Purkinje cell (primary cell): ENCODE measurements at places on chromosomes 7 and 10. TPM values are rescaled to one million over a fixed set of nuclear protein-coding genes. Genes with fewer than 3 reads are reported as not detected.

The IGF2BP3 gene
- not detected in 2 replicates for polyA plus RNA-seq

The AGK gene
- polyA plus RNA-seq, result 28.5 and 38.8 TPM in 2 replicates

The CLEC2L gene
- 19.5 and 55.6 TPM in 2 replicates for polyA plus RNA-seq

The ACSL5 gene
- 0.27 TPM in 1 of 2 replicates, not detected in the other for polyA plus RNA-seq

The IFT22 gene
- 62.4 and 104 TPM in 2 replicates for polyA plus RNA-seq

The CCDC7 gene
- 9.8 and 13.4 TPM in 2 replicates for polyA plus RNA-seq

The DPP6 gene
- 59.5 and 60.8 TPM in 2 replicates for polyA plus RNA-seq

The TAS2R4 gene
- 1.1 TPM in 1 of 2 replicates, not detected in the other for polyA plus RNA-seq

The ASL gene
- 15.0 and 24.5 TPM in 2 replicates for polyA plus RNA-seq

The TMEM178B gene
- polyA plus RNA-seq, result 6.1 and 7.2 TPM in 2 replicates
